A549 treated with Mapracorat at 1 μM for 4 hours (cell line): ENCODE measurements at places on chromosomes 1 and 21. TPM values are rescaled to one million over a fixed set of nuclear protein-coding genes. Genes with fewer than 3 reads are reported as not detected.

The GUCA2A gene
- not detected in 5 replicates for total RNA-seq

The LCE3D gene
- total RNA-seq = 1.7 to 2.7 TPM (median 2.3 TPM) in 5 replicates

The ZNF683 gene
- not detected in 5 replicates for total RNA-seq

The CDCA8 gene
- total RNA-seq = 46.5 to 50.2 TPM (median 48.0 TPM) in 5 replicates

The BSDC1 gene
- 17.3 to 21.5 TPM (median 20.5 TPM) in 5 replicates for total RNA-seq

The SPRR2G gene
- not detected in 5 replicates for total RNA-seq

The DNTTIP2 gene
- 37.3 to 44.7 TPM (median 37.9 TPM) in 5 replicates for total RNA-seq

The UBXN10 gene
- not detected in 5 replicates for total RNA-seq

The KCNQ4 gene
- total RNA-seq = 0.20 to 0.34 TPM (median 0.26 TPM) in 5 replicates

The DFFB gene
- 2.4 to 4.4 TPM (median 3.8 TPM) in 5 replicates for total RNA-seq
